Stimulated activated CD8-positive, alpha-beta memory T cell treated with anti-CD3 and anti-CD28 coated beads, Interleukin-4, amount 100 ng/mL, for 48 hours (primary cell): ENCODE measurements at places on chromosomes 12 and 14.

GRCh38 chr14:42224053-42224888 lies 617.6 kb downstream of the LRFN5 start:
- DNase-seq: peak; percentile 57

- no peak for DNase-seq
These were observed 286.6 kb downstream of the C12orf75 start for GRCh38 chr12:105616971-105617540.

- no peak for DNase-seq
These were observed 4.3 kb upstream of the KRT81 start for GRCh38 chr12:52295663-52296062.

DNA sequence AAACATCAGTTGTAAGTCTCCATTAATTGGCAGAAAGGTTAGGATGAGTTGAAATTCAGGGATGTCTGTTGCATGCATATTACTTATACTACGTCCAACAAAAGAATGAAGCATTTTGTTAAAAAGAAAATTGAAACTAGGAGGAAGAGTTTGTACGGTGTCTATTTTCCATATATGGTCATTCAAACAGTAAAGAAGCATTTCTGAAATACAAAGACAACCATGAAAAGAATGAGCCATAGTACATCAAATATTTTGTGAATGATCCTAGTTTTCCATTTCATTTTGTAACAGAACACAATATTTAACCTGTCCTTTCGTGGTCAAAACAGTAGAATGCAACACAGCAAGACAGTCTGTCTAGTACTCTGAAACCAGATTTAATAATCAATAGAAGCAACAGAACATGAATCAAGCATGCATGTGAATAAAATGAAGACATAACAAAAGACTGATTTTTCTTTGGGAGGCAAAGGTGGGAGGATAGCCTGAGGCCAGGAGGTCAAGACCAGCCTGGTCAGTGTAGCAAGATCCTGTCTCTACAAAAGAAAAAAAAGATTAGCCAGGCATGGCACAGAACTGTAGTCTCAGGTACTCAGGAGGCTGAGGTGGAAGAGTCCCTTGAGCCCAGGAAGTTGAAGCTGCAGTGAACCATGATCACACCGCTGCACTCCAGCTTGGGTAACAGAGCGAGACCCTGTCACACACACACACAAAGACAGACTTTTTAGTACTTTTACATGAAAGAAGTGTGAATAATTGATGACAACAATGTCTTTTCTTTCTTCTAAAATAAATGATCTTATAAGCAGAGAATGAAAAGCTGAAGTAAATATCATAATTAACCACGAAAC lies 156.0 kb downstream of the LRIG3 start:
- DNase-seq: no peak

- DNase-seq: no peak
These were observed 151.0 kb upstream of the ARHGAP5 start for GRCh38 chr14:31926123-31926522.

DNA sequence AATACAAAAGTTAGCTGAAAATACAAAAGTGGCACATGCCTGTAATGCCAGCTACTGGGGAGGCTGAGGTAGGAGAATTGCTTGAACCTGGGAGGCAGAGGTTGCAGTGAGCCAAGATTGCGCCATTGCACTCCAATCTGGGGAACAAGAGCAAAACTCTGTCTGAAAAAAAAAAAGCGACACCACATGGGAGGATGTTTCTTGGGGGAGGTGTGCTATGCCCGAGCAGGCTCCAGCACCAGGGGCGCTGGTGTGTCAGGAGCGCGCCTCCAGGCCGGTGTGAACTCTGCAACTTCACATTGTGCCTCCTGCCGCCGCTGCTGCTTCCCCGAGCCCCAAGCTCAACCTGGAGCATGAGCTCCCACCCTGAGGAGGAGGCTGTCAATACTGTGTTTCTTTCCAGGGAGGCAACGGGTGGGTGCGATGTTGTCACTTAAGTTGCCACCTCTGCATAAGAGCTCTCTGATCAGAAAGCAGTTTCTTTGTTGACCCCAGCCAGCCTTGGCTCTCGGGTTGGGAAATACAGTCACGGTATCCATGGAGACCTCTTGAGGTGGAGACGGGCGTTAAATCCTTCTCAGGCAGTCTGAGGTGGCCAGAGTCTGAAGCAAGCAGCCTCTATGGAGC lies 18.9 kb downstream of the DEGS2 start:
- no peak for DNase-seq

- DNase-seq: no peak
These were observed 50.2 kb upstream of the FZD10 start for GRCh38 chr12:130111965-130112496.

GRCh38 chr12:3361146-3361545 lies 129.9 kb upstream of the PRMT8 start:
- no peak for DNase-seq

GRCh38 chr14:45867046-45867894 lies 614.3 kb upstream of the MIS18BP1 start:
- no peak for DNase-seq

GRCh38 chr12:76037130-76038103 lies 5.8 kb upstream of the PHLDA1 start:
- no peak for DNase-seq

DNA sequence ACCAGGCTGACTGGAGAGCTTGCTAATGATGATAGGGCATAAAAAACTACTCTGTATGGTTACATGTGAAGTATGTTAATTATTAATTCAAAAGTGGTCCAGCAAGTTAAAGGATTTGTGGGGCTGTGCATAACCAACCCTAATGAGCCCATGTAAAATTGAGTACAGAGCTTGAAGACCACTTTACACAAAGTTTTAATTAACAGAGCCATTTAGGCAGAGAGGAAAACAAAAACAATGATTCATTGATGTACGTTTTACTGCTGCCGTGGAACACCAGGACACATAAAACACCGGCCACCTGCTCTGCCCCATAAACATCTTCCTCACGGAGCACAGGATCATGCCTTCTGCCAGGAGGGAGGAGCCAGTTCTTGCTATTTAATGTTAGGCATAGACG lies 83.5 kb downstream of the RIMBP2 start:
- DNase-seq: no peak

GRCh38 chr12:45326358-45326975 lies 110.6 kb downstream of the ANO6 start:
- no peak for DNase-seq

DNA sequence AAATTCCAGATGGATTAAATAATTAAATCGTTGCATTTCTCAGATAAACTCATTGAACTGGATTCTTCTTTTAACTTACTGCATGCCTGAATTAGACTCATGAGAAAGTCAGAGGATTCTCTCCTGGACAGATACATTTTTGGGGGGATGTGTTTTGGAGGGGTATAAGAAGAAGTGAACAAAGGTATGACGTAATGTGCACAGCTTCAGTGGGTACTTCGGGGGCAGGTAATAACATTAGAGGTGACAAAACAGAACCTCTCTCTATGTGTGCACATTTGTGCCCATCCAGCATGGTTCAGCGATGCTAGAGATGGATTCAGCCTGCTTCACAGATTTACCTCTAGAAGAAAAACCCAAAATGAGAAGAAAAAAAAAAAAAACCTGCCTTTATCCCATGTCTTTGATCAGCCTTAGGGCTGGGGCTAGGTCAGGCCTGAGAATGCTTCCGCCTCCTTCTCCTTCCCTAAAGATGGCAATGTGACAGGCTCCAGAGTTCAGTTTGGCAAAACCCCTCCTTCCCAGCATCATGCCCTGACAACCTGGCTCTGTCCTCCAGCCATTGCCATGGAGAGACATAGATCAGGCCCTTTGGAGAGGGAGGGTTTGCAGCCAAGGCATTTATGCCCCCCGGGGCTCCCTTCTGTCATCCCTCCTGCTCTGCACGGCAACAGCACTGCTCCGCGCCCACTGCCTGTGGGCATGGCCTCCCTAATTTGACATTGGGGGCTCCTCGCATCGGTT lies 166.7 kb downstream of the KCNA5 start:
- DNase-seq: no peak

DNA sequence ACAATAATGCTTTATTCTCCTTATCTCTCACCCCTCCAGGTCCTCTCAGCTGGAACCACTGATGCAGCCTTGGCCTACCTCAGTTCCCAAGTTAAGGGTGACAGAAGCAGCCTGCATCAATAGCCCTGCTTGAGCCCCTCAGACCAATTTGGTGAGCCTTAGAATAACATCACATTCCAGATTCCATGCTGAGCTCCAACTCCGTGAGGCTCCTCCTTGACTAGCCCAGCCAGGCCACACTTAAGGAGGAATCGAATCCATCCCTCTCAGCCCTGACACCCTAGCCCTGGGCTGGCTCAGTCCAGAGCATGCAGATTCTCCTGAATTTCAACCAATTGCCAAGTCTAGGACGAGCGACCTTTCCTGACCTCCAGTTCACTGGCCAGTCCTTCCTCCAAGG lies 91.1 kb downstream of the ARMH4 start:
- no peak for DNase-seq

DNA sequence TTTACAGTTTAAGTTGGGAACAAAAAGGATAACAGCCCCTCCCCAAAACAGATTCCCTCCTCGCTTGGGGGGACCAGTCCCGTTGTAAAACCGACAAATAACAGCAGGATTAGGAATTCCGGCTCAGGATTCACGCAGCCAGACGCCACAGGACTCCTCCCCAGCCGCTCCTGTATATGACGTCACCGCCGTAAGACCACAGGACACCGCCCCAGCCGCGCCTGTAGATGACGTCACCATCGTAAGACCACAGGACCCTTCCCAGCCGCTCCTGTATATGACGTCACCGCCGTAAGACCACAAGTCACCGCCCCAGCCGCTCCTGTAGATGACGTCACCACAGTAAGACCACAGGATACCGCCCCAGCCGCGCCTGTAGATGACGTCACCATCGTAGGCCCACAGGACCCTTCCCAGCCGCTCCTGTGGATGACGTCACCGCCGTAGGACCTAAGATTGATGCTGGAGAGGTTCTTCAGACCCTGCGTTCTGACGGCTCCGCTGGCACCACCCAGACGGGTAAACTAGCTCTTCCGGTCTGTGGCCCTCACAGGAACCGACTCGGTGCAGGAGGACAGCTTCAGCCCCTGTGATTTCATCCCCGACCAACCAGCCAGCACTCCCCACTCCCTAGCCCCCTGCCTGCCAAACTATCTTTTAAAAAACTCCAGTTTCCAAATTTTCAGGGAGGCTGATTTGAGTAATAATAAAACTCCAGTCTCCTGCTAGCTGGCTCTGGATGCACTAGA lies 43.9 kb upstream of the FBRSL1 start:
- peak; percentile 66 for DNase-seq

DNA sequence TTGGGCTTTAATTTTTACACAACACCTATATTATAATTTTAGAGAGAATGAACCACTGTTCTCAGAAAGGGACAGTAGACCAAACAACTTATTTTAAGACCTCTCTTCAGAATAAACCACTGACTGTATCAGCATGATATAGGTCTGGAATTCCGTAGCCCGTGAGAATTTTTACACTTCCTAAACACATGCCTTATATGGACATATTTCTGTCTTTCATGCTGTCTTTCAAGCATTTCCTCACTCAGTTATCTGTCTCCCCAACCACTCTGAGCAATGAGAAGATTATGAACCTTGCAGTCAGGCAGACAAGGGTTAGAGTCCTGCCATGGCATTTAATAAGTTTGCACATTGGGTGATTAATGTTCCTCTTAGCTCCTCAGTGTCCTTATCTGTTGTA lies 17.4 kb upstream of the NEUROD4 start:
- DNase-seq: no peak
